Tibial nerve (tissue), 4 donors: ENCODE measurements at places on chromosomes 5 and 9. TPM values are rescaled to one million over a fixed set of nuclear protein-coding genes. Genes with fewer than 3 reads are reported as not detected.
A peak's percentile ranks its signal among the peaks of the same experiment; 100 is the strongest.

- no peak for DNase-seq
Observed at GRCh38 chr9:110638381-110638954, 30.1 kb upstream of the MUSK start.

- no peak for DNase-seq
Observed at GRCh38 chr5:59193616-59194319, 610.9 kb downstream of the RAB3C start.

PIP5K1B gene
- 0.20 TPM for total RNA-seq

SRD5A1 gene
- total RNA-seq: 3.9 TPM

GRCh38 chr9:5817862-5818261 lies 15.1 kb downstream of the ERMP1 start:
- DNase-seq: no peak

- DNase-seq: no peak
Observed at GRCh38 chr5:103624675-103625074, 62.1 kb upstream of the NUDT12 start.

DNA sequence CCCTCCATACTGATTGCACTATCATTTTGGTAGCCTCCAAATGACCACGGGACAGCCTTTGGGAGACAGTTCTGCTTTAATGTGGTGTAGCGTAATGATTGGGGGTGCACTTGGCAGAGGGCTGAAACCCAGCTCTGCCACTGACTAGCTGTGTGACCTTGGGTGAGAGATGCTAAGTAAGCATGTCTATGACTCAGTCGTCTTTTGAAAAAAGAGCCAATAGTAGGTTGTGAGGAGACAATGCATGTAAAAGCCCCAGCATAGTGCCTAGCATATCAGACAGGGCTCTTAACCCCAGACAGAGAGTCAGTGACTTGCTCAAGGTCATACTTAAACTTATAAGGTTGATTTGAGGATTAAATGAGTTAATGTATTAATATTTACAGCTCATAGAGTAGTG lies 18.0 kb upstream of the CXCL14 start:
- DNase-seq: no peak

C9orf50 gene
- 0.90 TPM for total RNA-seq

DNA sequence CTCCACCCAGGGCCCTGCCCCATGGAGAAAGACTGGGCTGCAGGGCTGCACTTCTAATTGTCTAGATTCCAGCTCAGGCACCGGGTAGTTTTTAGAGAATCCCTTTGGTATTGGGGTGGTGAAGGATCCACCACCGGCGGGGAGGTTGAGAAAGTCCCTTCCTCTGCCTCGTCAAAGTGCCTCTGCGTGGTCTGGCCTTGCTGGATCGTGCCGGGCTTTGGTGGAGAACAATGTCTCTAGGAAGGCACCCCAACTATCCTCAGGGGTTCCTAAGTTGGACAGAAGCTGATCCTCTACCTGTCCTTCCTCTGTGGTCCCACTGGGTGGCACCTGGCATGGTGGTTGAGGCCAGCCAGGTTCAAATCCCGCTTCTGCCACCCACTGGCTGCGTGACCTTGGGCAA lies 7.3 kb upstream of the AMBP start:
- DNase-seq: no peak

- peak; percentile 92 for DNase-seq
Observed at GRCh38 chr5:138178516-138179276, at the start of the genes BRD8 and KIF20A. Gene BRD8 (minus strand): TSS chr5:138178630. CDS start chr5:138178614, 16 bp downstream. Gene KIF20A (plus strand): TSS chr5:138179112. CDS start chr5:138179681, 569 bp downstream.

DNA sequence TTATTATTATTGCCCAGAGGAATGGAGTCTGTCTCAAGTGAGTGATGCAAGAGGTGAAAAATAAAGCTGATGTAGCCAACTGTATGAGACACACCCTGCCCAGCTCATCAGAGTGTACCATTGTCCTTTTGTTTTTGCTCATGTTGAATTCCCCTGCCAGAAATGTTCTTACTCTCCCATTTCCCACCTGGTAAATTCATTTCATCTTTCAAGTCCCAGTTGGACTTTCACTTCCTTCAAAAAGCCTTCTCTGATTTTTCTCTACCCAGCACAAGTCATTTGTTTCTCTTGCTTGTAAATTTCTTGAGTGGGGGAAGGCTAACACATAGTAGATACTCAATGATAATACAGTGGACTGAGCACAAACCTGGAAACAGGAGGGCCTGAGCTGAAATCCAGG lies 394.5 kb upstream of the ZNF462 start:
- DNase-seq: no peak

- DNase-seq: no peak
Observed at GRCh38 chr9:4661165-4661564, 929 bp upstream of the PLPP6 start.

GRCh38 chr5:40653221-40654022 lies 26.3 kb upstream of the PTGER4 start:
- DNase-seq: no peak

DNA sequence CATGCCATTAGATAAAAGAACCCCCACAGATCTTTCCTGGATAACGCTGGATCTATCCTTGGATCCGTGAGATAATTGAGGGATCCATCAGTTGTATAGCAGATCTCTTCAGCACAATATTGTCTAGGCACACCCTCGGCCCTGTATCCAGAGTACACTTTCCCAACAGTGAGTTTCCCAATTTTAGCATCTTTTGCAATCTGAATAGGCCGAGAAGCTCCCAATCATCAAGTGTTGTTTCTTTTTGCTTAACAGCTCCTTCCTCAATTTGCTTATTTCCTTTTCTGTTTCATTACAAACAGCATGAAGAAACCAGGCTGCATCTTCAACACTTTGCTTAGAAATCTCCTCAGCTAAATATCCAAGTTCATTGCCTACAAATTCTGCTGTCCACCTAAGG lies 4.4 kb upstream of the SPTLC1 start:
- DNase-seq: no peak

DNA sequence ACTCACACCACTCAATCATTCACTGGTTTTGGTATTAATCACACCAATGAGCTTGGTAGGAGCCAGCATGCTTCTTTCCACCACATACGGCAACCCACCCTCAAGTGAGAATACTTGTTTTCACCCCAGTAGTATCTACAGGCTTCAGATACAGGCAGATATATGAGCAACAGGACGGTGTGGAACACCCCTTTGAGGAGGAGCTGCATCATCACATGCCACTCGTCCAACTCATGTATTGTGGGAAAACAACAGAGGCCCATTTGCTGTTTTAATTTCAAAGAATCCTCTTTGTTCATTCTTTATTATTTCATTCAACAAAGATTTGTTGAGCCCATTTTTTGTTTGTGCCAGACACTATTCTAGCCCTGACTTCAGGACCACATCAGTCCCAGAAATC lies 46.0 kb downstream of the RORB start:
- DNase-seq: no peak

GRCh38 chr9:34573599-34574325 lies 15.8 kb downstream of the CNTFR start:
- DNase-seq: no peak

BARHL1 gene
- total RNA-seq: not detected

SMIM33 gene
- total RNA-seq: not detected

ARL14EPL gene
- total RNA-seq: not detected

SLC22A5 gene
- 17.1 TPM for total RNA-seq

- DNase-seq: no peak
Observed at GRCh38 chr5:57777174-57777581, 294.6 kb upstream of the ACTBL2 start.

- no peak for DNase-seq
Observed at GRCh38 chr9:78112004-78112403, 80.4 kb upstream of the GNAQ start.

ORM1 gene
- total RNA-seq: not detected

- DNase-seq: no peak
Observed at GRCh38 chr9:87498046-87498810, 561 bp downstream of the DAPK1 start.

PCDHA8 gene
- 0.90 TPM for total RNA-seq

DNA sequence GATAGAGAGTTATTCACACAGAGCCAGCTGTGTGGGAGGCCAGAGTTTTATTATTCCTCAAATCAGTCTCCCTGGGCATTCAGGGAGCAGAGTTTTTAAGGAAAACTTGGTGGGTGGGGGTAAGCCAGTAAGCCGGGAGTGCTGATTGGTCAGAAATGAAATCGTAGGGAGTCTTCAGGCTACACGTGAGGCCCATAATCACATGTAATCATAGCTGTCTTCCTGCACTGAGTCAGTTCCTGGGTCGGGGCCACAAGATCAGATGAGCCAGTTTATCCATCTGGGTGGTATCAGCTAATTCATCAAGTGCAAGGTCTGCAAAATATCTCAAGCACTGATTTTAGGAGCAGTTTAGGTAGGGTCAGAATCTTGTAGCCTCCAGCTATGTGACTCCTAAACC lies 10.8 kb upstream of the TTC39B start:
- no peak for DNase-seq

- DNase-seq: no peak
Observed at GRCh38 chr9:104872656-104873488, 55.1 kb downstream of the ABCA1 start.

NKD2 gene
- total RNA-seq: 0.60 TPM

GRCh38 chr5:132788508-132788907 lies 11.5 kb upstream of the SEPTIN8 start:
- DNase-seq: no peak

ISL1 gene
- not detected for total RNA-seq

ZER1 gene
- 60.5 TPM for total RNA-seq

TRPM3 gene
- total RNA-seq: 7.1 TPM

AMBP gene
- not detected for total RNA-seq
